ENCODE measurements at places on chromosomes 5 and 9. TPM values are rescaled to one million over a fixed set of nuclear protein-coding genes. Genes with fewer than 3 reads are reported as not detected.

GRCh38 chr9:34337403-34337802, 8.0 kb downstream of the NUDT2 start:
- no peaks in the 10 kb centered on the region for H3K27me3 ChIP-seq
- no peak for DNase-seq
- no peak overlapping the region for H3K4me3 ChIP-seq
- peaks cover 23% of the 10 kb centered on the region for H3K36me3 ChIP-seq
- H3K4me1 ChIP-seq, result no peaks in the 10 kb centered on the region

DNA sequence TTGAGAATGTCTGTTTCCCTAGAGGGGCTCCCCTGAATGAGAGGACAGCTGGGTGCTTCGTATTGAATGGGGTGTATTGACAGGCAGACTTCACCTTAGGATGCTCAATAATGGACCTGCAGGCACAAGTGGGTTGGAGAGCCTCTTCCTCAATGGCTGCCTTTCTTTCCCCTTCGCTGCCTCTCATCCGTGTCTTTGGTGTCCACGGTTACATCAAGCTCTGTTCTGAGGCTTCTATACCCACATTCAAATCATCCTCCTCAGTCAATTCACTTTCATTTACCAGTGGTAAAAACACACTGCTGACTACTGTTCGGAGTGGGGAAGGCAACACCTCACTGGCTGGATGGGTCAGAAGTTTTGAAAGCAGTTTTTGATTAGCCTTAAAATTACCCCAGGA, 20.6 kb downstream of the LIX1 start:
- no peaks in the 10 kb centered on the region for H3K27me3 ChIP-seq
- no peaks in the 10 kb centered on the region for H3K36me3 ChIP-seq
- H3K4me1 ChIP-seq, result no peaks in the 10 kb centered on the region
- no peak for DNase-seq
- no peak overlapping the region for H3K27ac ChIP-seq

DNA sequence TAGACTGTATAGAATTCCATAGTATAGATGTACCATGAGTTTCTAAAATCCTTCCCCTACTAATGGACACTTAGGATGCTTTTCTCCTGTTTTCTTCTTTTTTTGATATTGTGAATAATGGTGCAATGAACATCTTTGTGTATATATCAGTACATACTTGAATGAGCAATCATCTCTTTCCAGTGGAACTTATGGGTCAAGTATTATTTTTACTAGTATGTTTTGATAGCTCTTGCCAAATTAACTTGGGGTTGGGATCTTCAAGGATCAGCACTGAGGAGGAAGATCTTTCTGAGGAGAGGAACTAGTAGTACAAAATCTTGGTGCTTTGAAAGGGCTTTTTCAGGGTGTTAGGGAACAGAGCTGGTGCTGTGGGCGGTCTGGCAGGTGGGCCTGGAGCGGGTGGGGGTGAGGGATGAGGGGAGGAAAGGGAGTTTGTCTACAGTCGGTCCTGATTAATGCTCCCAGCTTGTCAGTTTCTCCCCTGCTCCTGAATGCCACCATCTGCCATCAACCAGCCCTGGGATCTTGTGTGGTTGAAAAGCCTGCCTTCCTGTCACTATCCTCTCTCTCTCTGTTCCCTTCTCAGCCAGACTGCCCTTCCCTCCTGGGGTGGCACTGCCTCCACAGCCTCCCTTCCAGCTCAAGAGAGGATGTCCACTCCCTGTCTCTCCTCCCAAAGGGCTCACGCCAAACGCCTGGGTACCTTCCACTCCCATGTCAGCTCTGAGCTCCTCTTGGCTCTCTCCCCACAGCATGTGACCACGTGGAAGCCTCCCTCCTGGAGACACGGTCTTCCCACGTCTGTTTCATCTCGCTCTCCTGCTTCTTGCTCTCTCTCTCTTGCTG, 185.9 kb downstream of the DAB2IP start:
- no peaks in the 10 kb centered on the region for H3K4me1 ChIP-seq
- H3K27ac ChIP-seq, result no peak overlapping the region
- H3K4me3 ChIP-seq, result no peak overlapping the region
- no peaks in the 10 kb centered on the region for H3K27me3 ChIP-seq

- H3K36me3 ChIP-seq, result no peaks in the 10 kb centered on the region
- no peaks in the 10 kb centered on the region for H3K27me3 ChIP-seq
- no peak overlapping the region for H3K4me3 ChIP-seq
- no peaks in the 10 kb centered on the region for H3K4me1 ChIP-seq
- no peak for DNase-seq
Measured at GRCh38 chr5:24183981-24184380, 460.8 kb downstream of the CDH10 start.

- H3K27ac ChIP-seq, result no peak overlapping the region
- H3K36me3 ChIP-seq, result no peaks in the 10 kb centered on the region
- H3K27me3 ChIP-seq, result no peaks in the 10 kb centered on the region
- DNase-seq, result no peak
- H3K4me1 ChIP-seq, result no peaks in the 10 kb centered on the region
Measured at GRCh38 chr5:139155333-139155732, 42.8 kb downstream of the SIL1 start.

- H3K27ac ChIP-seq, result peak overlapping the region; percentile 99
- peaks cover 24% of the 10 kb centered on the region for H3K4me1 ChIP-seq
- H3K27me3 ChIP-seq, result no peaks in the 10 kb centered on the region
- no peak for DNase-seq
- H3K36me3 ChIP-seq, result no peaks in the 10 kb centered on the region
- peak overlapping the region; percentile 99 for H3K4me3 ChIP-seq
Measured at GRCh38 chr9:132669319-132669697, 475 bp downstream of the DDX31 start.

- H3K27ac ChIP-seq, result no peak overlapping the region
- H3K4me1 ChIP-seq, result peaks cover 44% of the 10 kb centered on the region
- no peaks in the 10 kb centered on the region for H3K36me3 ChIP-seq
- peak; percentile 18 for DNase-seq
- H3K27me3 ChIP-seq, result no peaks in the 10 kb centered on the region
Measured at GRCh38 chr5:158435161-158435616, 576.2 kb upstream of the CLINT1 start.

- H3K4me1 ChIP-seq, result no peaks in the 10 kb centered on the region
- H3K36me3 ChIP-seq, result peaks cover 22% of the 10 kb centered on the region
- H3K4me3 ChIP-seq, result no peak overlapping the region
- no peaks in the 10 kb centered on the region for H3K27me3 ChIP-seq
Measured at GRCh38 chr5:71564895-71565294, 22.2 kb upstream of the MCCC2 start.

DNA sequence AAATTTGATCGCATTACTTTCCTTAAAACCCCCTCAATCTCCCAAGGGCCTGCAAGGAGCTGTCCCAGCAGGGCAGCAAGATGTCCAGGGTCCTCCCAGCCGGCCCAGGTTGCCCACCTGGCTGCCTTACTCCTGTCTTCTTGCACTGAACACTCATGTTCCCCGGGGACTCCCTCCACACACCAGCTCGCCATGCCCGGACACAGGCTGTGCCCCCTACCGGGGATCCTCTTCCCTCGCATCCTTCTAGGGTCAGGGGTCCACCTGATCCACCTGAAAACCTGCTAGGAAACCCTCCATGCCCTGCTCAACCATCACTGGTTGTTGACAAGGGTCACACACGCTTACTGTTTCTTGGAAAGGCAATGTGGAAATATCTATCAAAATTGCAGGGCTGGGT, 172.0 kb upstream of the MSX2 start:
- no peak for DNase-seq
- H3K4me3 ChIP-seq, result no peak overlapping the region
- no peaks in the 10 kb centered on the region for H3K27me3 ChIP-seq
- H3K27ac ChIP-seq, result no peak overlapping the region

DNA sequence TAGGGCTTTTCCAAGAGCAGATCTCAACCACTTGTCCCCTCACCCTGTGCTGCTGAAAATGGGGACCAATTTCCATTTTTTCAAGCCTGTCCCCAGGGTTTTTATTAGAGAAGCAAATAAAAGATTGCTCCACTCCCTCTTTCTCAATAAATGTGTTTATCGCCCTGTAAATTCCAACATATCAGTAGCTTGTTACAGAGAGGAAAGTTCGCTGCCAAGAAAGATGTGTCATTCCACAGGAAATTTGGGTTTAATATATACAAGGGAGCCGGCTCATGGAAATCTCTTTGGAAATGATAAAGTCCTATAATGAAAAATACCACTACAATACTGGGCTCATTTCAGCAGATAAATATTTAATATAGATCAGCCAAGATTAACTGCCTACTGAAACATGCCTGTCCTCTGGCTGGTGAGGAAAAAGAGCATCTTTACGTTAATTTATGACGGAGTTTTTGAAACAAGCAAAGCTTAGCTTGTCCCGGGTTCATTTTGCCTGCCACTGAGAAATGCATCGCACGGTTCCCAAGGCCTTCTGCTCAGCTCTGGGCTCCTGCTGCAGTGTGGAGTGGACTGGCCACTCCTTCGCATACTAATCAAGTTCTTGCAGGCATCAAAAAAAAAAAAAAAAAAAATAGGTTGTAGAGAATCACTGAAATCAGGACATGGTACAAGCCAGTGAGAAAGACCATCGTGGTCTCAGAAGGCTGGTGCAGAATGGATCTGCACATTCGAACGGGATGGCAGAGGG, 84.5 kb downstream of the BRINP1 start:
- H3K27ac ChIP-seq, result no peak overlapping the region
- H3K27me3 ChIP-seq, result no peaks in the 10 kb centered on the region
- H3K4me1 ChIP-seq, result no peaks in the 10 kb centered on the region
- H3K36me3 ChIP-seq, result no peaks in the 10 kb centered on the region
- DNase-seq, result no peak
- no peak overlapping the region for H3K4me3 ChIP-seq

- DNase-seq, result no peak
- H3K36me3 ChIP-seq, result no peaks in the 10 kb centered on the region
- H3K4me3 ChIP-seq, result no peak overlapping the region
- H3K27ac ChIP-seq, result no peak overlapping the region
- H3K27me3 ChIP-seq, result no peaks in the 10 kb centered on the region
- no peaks in the 10 kb centered on the region for H3K4me1 ChIP-seq
Measured at GRCh38 chr5:121763665-121764064, 88.0 kb upstream of the FTMT start.

DNA sequence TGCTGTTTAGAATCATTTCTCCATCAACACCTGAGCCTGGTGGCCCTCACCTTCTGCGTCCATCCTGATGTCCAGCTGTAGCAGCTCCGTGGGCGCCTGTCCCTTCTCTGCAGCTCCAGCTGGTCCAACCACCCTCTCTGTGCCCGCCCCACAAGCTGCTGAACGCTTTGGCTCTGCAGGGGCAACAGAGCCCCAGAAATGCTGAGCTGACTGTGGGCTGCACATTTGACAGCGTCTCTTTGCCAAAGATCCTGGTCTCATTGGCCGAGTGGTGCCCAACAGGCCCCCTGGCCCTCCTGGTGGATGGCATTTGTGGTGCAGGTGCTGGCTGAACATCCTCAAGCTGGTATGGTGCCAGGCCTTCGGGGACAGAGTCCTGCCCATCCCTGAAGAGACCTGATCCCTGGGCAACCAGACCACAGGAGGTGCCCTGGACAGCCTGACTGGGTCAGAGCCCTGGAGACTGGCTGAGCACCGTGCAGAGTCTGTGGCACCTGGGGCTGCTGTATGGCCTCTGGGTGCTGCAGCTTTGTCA, 25.3 kb upstream of the CEP72 start:
- no peak for DNase-seq
- no peak overlapping the region for H3K27ac ChIP-seq
- H3K4me3 ChIP-seq, result no peak overlapping the region
- H3K36me3 ChIP-seq, result no peaks in the 10 kb centered on the region

GRCh38 chr5:17157294-17157693, 60.1 kb upstream of the BASP1 start:
- H3K4me1 ChIP-seq, result no peaks in the 10 kb centered on the region
- no peak for DNase-seq
- no peak overlapping the region for H3K4me3 ChIP-seq

DNA sequence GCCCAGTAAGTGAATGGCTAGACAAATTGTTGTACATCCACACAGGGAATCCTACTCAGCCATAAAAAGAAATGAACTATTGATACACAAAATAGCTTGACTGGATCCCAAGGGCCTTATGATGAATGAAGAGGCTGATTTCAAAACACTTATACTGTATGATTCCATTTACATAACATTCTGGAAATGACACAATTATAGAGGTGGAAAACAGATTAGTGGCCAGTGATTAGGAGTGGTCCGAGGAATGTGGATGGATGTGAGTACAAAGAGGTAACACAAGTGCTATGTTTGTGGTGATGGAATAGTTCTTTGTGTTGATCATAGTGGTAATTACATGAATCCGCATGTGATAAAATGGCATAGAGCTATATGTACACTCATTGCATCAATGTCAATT, 4.7 kb upstream of the UBLCP1 start:
- H3K4me1 ChIP-seq, result peaks cover 10% of the 10 kb centered on the region
- H3K36me3 ChIP-seq, result no peaks in the 10 kb centered on the region
- H3K27ac ChIP-seq, result no peak overlapping the region
- no peak overlapping the region for H3K4me3 ChIP-seq

DNA sequence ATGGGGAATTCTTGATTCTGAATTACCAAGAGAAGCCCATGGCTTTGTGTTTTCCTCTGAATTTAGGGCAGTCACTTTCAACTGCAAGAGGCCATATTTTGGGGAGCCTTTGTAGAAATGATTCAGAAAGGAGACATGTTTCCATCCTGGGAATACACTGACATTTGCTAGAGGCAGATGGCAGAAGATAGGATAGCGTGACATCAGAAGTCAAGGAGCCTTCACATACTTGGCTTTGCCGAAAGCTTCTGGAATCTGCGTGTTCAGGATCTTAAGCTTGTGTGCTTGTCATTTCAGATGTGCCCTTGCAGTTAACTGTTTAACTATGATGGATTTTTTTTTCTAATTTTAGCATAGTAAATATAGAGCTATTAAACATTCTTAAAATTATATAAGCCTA, 296.2 kb downstream of the ARHGEF28 start:
- H3K4me1 ChIP-seq, result no peaks in the 10 kb centered on the region
- H3K27me3 ChIP-seq, result peaks cover 5% of the 10 kb centered on the region
- H3K36me3 ChIP-seq, result no peaks in the 10 kb centered on the region
- DNase-seq, result no peak
- no peak overlapping the region for H3K27ac ChIP-seq

DNA sequence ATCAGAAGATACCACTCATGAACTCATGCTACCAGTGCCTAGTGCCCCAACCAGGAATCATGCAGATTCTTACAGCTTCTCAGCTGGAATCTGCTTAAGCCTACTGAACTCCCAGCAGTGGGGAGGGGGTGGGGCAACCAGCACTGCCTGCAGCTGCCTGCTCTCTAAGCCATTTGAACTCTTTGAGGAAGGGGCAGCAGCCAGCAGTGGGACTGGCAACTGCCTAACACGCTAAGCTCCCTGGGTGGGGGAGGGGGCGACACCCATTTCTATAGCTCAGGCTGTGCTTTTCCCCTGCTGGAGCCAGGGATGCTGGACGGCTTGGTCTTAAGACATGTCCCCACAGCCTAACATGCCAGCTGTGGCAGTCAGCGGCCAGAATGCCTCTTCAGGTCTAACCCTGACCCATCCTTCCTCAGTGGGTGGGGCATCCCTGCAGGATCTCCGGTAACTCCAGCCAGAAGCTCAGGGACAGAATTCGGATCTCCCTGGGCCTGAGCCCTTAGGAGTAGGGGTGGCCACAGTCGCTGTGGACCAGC, 889.7 kb downstream of the CDH9 start:
- no peaks in the 10 kb centered on the region for H3K27me3 ChIP-seq
- DNase-seq, result no peak
- no peak overlapping the region for H3K4me3 ChIP-seq

The PITX1 gene
- not detected for total RNA-seq

The PRSS3 gene
- total RNA-seq, result 0.72 TPM

The SEMA5A gene
- total RNA-seq, result not detected

The NSA2 gene
- total RNA-seq, result 167 TPM

The RAD23B gene
- total RNA-seq, result 150 TPM

The DNAI1 gene
- total RNA-seq, result not detected

The FGF1 gene
- total RNA-seq, result not detected

The C5orf34 gene
- 9.0 TPM for total RNA-seq

The TMEM203 gene
- total RNA-seq, result 53.9 TPM

All from CD8-positive, alpha-beta memory T cell (primary cell).